DMS53 (cell line): ENCODE measurements at places on chromosomes 4 and X.

- no peak for DNase-seq
Measured at GRCh38 chrX:150478496-150479492, 89.6 kb upstream of the MTM1 start.

DNA sequence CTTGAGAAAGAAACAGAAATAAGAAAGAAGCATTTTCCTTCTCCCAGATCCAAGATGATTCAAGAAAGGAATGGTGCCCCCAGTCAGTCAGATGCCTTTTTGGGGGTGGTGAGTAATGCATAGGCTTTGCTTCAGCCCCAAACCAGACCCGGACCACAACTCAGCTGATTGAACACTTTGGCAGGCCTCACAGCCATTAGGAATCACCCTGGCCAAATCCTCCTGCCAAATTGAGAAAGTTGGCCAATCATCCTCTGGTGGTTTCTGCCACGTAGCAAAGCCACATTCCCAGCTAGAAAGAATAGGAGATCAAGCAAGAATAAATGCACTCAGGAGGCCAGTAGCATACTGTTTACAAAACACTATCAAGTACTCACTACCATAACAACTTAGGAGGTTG is 33.7 kb downstream of the FRMD7 start:
- peak; percentile 9 for DNase-seq

DNA sequence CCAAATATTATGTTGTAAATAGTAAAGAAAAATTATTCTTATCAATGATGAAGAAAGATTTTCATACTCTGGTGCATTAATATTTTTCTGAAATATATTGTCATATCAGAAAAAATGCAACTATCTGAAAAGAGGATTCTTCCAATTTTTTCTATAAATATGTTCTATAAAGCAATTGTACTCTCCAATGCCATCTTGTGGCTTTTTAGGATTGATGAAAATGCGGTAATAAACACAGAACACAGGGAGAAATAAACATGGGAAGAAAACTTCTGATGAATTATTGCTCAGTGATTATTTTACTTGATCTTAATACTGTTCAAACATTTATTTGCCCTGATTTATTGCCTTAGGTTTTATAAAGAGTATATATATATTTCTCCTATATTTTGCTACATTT is 215.4 kb downstream of the IL1RAPL1 start:
- DNase-seq: peak; percentile 12

- DNase-seq: peak; percentile 75
Measured at GRCh38 chr4:27702730-27703431, 842.2 kb downstream of the STIM2 start.

- DNase-seq: no peak
Measured at GRCh38 chrX:51332188-51332942, at the start of gene NUDT10. Gene NUDT10, plus strand, starts transcription at chrX:51332822. Its CDS starts 144 bp downstream, at chrX:51332966.

GRCh38 chrX:40082447-40083119 is 15.2 kb downstream of the BCOR start:
- DNase-seq: peak; percentile 76

DNA sequence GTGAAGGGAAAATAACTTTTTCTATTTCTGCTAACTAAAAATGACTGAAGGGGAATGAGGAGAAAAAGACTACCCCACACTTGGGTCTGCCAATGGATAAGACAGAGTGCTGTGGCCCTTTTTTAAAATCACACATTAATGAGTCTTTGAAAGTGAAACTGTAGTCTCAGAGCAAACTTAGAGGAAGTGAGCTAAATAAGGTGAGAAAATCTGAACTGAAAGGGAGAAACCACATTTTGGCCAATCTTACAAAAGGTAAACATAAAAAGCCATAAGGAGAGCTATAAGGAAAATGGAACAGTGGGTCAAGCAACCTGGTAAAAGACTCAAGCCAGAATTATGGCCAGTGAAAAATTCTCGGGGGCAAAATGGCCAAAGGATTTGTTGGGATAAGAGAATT is 755.1 kb upstream of the IGFBP7 start:
- no peak for DNase-seq

DNA sequence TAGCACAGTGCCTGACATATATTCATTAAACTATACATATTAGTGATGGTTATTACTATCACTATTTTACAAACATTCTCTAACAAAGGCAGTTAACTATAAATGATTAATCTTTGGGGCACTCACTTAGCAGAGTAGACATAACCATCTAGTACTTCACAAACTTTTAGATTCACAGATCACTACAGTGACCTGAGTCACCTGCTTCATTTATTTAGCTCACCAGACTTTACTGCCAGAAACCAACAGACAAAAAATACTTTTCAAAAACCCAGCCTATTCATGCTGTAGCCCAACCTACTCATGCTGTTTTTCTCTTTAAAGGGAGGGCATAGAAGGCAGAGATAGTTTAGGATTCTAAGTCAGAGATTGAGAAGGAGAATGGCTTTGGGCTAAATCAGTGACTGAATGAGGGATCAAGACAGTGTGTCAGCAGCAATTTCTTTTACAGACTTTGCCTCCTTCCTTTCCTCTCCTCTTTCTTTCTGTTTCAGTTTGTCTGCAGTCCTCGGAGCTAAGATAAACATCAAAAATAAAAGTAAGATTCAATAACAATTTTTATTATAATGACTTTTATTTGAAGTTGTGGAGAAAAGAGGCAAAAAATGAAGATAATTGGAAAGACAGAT is 34.7 kb upstream of the PDE5A start:
- no peak for DNase-seq

GRCh38 chr4:184441461-184442313 is 32.7 kb downstream of the IRF2 start:
- peak; percentile 6 for DNase-seq

- DNase-seq: no peak
Measured at GRCh38 chr4:112516066-112516470, at the start of gene NEUROG2. Gene NEUROG2, minus strand, starts transcription at chr4:112516180. Its CDS starts 705 bp downstream, at chr4:112515475.

DNA sequence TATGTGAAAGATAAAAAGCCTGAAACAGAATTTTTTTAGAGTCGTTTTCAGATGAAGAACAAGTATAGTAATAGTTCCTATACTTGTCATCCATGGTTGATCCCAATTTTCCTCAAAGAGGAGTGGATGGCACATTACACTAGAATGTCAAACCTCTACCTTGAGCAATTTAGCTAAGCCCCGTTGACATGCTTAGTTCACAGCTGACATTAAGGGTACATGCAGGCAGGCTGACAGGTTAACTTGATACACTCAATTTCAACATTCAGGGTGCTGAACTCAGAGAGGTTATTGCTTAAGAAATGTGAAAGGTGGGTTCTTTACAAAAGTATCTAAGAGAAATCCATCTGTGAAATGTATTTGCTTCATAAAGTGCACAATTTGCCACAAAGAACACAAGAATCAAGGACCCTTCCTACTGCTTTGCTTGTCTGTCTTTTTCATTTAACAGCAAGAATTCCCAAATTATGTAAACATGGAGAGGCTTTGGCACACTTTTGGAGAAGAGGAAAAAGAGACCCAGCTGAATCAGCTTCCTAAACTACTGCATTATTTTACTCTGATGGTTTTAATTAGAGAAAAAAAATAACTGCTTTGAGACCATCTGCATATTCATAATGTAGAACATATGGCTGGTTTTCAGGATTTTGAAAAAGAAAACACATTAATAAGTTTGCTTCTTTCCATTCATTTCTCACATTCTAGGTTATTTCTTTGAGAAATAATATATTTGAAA is 122.5 kb upstream of the DDIT4L start:
- no peak for DNase-seq

GRCh38 chr4:100165809-100166208 is 24.5 kb downstream of the DDIT4L start:
- no peak for DNase-seq

- DNase-seq: no peak
Measured at GRCh38 chr4:113744667-113745240, 16.8 kb downstream of the CAMK2D start.

GRCh38 chr4:156169011-156169410 is 215.3 kb upstream of the CTSO start:
- DNase-seq: peak; percentile 63

GRCh38 chr4:125243789-125244397 is 70.9 kb upstream of the FAT4 start:
- no peak for DNase-seq

DNA sequence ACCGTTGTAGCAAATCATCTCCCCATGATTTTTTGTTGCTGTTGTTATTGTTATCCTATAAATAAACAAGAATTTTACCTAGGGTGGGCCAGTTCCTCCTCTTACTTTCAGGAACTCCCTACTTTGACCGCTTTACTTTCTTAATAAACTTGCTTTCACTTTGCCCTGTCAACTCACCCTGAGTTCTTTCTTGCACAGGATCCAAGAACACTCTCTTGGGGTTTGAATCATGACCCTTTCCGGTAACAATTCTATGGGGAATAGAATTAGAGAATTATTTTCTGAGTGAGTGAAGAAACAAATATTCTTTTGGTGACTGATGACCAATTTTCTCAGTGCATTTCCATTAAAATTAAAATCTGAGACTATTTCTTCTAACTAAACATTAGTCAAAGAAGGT is 584.0 kb upstream of the TENM3 start:
- no peak for DNase-seq

DNA sequence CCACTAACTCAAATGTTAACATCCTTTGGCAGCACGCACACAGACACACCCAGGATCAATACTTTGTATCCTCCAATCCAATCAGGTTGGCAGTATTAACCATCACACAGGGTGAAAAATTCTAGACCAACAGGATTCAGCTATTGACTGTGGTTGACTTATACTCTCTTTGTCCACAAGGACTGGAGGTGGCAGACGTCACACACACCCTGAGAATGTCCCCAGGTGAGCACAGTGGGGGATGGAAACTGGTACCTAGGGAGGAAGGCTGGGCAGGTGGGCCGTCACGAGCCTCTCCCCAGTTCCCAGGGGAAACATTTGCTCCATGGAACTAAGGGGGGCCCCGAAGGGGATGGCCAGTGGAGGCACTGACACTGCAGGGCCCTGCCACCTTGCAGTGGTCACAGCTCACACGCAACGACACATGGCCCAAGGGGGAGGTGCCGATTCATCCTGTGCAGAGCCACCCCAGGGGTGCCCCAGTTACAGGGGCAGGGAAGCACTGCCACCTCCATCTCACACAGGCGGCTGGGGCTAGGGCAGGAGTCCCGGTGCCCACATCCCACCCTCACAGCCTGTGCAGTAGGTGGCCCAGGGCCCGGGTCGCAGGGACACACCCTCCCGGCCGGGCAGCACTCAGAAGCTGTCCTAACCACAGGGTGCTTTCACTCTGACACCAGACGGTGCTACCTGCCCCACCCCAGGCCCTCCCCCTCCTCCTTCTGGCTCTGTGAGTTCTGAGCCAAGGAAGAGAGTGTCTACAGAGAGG is 17.4 kb downstream of the ZFYVE28 start:
- DNase-seq: no peak

- DNase-seq: no peak
Measured at GRCh38 chr4:18297684-18298083, 276.1 kb upstream of the LCORL start.

- DNase-seq: no peak
Measured at GRCh38 chr4:38181286-38181685, 221.1 kb downstream of the PTTG2 start.

GRCh38 chrX:53126377-53126776 is 32.4 kb downstream of the KANTR start:
- DNase-seq: no peak

DNA sequence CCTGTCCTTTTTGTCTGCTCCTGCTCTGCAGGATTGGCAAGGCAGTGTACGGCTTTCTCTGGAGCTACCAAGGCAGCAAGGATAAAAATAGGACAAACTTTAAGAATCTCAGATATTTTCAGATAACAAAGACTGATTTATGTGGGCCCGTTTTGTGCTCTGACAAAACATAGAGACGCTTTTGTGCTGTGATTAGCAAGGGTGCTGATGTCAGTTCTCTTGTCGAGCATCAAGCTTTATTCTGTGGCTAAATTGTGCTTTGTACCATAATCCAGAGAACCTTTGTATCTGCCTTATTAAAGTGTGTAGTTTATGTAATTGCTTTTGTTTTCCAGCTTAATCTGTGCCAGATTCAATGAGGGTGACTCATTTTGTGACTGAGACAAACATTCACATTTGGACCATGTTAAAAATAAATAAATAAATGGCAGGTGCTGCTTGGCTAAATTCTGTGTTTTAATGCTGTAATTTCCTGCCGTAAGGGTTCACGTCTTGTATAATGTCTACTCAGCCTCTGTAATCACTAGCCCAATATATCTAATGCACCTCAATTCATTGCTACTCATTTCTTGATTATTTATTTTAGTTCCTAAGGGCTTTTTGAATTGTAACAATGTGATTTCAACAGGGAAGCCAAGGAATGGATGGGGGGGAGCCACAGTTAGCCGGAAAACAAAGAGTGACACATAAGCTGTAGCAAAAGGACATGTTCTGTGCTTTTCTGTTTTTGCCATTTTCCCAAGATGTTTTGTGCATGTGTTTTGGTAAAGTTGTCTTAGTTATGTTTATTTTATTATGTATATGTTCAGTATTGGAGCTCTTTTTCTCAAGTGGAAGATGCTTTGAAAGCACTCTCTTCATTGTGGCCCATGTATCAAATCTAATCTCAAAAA is 75.1 kb downstream of the GAB1 start:
- peak; percentile 5 for DNase-seq

GRCh38 chrX:72735561-72735960 is 21.5 kb upstream of the PHKA1 start:
- DNase-seq: no peak

- no peak for DNase-seq
Measured at GRCh38 chrX:40570346-40571093, 10.2 kb upstream of the ATP6AP2 start.

DNA sequence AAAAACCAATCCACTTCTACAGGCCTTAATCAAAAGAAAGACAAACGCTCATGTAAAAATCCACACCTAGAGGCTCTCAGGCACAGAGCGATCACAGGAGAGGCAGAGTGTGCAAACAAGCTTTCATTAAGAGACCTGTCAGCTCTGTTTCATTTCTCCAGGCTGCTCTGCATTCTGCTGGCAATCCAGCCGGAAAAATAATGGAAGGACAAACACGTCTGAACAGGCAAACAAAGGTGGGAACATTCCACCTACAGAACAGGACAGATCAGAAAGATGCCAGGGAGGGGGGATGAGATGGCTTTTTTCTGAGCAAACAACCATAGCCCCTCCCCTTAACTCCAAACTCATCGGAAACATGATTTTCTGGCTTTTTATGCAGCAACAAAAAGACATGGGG is 9.7 kb downstream of the SOD3 start:
- DNase-seq: peak; percentile 33

- DNase-seq: no peak
Measured at GRCh38 chr4:187417721-187418120, 577.9 kb upstream of the ZFP42 start.

GRCh38 chrX:1215123-1215823 is 2.8 kb upstream of the CRLF2 start:
- no peak for DNase-seq

DNA sequence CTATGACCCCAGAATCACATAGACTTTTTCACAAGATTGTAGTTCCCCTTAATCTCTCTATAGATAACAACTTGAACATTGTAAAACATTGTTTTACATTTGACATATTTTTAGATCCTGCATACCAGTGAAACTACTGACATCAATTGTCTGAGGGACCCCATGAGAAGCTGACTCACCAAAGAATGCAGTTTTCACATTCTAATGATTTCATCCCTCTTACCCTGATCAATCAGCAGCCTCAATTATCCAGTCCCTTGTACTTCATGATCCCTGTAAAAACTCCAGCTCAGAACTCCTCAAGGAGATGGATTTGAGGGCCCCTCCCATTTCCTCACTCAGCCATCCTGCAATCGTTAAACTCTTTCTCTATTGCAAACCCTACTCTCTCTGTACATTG is 411.0 kb upstream of the NDST3 start:
- DNase-seq: no peak
